ENCODE measurements at places on chromosomes 2 and 18.

GRCh38 chr2:130875935-130876334, 39.2 kb downstream of the ARHGEF4 start:
- DNase-seq: no peak

DNA sequence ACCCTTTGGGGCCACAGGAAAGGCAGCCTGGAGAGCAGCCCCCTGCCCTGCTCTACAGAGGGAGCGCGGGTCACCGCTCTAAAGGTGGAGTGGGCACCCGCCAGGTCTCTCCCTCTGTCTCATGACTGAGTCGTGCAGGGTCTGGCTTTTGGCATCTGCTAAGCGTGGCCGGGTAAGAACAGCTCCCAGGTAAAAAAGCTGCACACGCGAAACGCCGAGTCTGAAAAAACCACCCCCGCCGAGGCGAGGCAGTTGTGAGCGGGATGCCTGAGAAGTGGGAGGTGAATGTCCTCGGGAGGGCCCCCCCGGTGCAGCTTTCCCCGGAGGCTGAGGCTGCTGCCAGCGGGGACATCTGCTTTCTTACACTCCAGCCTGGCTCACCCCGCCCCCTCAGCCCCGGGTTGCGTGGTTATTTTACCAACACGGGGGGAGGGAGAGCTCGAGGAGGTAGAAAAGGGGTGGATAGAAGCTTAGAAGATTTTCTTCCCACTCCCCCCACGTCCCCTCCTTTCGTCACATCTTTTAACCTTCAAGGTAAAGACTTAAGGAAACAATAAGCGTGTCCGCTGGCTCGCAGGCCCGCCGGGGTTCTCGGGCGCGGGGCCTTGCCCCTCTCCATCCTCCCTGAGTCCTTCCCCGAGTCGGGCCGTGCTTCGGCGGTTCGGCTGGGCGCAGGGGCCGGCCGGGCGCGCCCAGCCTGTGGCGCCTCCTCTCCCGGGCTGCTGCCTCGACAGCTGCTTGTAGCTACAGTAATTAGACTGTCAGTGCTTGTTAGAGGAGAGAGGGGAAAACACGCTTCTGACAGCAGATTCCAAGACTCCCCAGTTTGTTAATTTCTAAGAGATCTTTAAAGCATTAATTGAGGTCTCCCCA, 70.6 kb upstream of the PSMD14 start:
- peak; percentile 69 for DNase-seq

DNA sequence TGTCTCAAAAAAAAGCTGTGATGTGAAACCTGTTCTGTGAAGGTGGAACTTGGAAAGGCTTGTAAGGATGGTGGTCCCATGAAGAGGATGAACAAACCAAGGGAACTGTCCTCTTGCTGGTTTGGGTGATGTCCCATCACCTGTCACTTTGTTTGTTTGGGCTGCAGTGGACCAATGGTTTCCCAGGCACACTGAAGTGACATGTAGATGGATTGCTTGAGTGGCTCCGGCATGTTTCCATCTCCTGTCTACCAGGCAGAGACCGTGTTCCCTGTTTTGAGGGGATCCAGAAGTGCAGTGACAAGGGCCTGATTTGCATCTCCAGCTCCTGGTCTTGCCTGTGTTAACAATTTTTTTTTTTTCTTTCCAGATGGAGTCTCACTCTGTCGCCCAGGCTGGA, 8.9 kb downstream of the NEDD4L start:
- no peak for DNase-seq

GRCh38 chr18:62183578-62184195, 3.2 kb downstream of the PIGN start:
- DNase-seq: peak; percentile 41

GRCh38 chr18:22550366-22550765, 132.7 kb upstream of the CTAGE1 start:
- no peak for DNase-seq

- peak; percentile 44 for DNase-seq
Observed at GRCh38 chr18:50726960-50727589, 92.7 kb downstream of the MRO start.

GRCh38 chr2:179622112-179622511, 239.3 kb downstream of the ZNF385B start:
- no peak for DNase-seq

GRCh38 chr18:5914016-5914415, 18.7 kb upstream of the TMEM200C start:
- DNase-seq: no peak

- no peak for DNase-seq
Observed at GRCh38 chr18:54203914-54204313, 20.6 kb downstream of the MBD2 start.

GRCh38 chr2:202026507-202026906, 7.1 kb upstream of the FZD7 start:
- no peak for DNase-seq

DNA sequence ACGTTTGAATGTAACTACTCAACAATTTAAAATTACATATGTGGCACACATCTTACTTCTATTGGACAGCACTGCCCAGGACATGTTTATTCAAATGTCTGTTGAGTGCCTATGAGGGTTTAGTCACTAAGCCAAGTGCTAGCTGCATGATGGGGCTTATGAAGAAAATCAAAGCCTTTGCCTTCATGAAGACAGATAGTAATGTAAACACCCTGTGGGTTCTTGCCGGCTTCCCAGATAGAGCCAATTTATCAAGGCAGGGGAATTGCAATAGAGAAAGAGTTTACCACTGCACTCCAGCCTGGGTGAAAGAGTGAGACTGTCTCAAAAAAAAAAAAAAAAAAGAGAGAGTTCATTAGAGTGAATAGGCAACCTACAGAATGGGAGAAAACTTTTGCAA, 43.7 kb upstream of the NEB start:
- no peak for DNase-seq

DNA sequence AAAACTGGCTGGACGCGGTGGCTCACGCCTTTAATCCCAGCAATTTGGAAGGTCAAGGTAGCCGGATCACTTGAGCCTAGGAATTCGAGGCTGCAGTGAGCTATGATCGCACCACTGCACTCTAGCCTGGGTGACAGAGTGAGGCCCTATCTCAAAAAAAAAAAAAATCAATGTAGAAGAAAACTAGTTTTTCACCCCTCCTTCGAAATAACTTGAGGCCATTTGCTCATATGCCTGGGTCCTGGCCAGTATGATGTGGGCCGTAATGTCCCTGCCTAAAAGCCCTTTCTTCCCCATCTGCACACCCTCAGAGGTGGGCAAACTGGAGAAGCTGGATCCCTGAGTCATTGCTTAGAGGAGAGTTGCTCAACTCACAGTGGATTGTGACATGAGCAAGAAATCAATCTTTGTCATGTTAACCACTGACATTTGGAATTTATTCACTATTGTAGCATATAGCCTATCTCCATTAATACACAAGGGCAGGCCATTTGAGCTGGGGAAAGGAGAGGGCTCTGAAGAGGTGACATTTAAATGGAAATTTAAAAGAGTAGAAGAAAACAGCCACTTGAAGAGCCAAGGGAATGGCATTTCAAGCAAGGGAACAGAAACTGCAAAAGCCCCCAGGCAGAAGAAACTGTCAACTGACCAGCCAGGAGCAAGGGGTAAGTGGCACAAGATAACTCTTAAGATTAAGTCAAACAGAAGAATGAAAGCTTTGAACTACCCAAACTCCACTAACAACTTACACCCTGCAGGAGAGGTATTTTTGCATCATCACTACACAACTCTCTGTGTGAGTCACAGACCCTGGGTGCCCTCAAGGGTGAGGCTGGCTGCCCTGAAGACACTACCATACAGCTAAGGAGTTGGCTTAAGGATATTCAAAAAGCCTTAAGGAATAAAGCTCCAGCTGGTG, 7.6 kb upstream of the METTL21A start:
- no peak for DNase-seq

DNA sequence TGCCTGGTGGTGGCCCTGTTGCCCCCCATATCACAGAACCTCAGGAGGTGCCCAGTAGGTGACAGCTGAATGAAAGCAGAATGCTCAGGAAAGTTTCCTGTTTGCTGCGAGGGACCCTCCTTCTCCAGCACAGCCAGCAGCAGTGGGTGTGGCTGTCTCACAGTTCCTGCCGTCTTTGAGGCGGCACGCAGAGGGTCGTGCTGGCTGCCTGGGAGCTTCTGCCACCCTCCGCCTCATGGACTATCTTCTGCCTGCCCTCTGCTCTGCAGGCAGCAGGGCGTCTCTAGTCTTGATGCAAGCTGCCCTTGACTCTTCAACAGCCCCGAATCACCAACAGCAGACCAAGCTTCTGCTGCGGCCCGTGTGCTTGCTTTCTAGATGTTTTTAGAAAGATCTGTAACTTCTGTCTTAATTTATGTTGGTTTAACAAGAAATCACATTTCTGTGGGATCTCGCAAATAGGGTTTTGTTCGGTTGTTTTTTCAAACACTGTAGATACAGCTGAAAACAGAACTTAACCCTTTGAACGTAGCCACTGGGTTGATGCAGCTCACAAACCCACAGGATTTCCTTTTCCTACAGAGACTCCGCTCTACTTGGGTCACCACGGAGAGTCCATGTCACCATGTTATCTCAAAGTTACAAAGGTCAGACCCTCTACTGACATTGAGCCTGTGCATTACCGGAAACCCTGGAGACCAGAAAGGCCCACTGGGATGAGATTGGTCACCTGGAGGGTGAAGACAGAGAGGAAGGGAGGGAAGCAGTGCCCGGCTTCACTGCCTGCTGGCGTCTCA, 144.9 kb downstream of the ACOXL start:
- DNase-seq: no peak

GRCh38 chr2:106137731-106138521, 56.2 kb downstream of the UXS1 start:
- no peak for DNase-seq

- DNase-seq: peak; percentile 20
Observed at GRCh38 chr2:246489-247144, 17.2 kb downstream of the SH3YL1 start.

GRCh38 chr18:48934723-48935432, 15.9 kb downstream of the SMAD7 start:
- DNase-seq: no peak

DNA sequence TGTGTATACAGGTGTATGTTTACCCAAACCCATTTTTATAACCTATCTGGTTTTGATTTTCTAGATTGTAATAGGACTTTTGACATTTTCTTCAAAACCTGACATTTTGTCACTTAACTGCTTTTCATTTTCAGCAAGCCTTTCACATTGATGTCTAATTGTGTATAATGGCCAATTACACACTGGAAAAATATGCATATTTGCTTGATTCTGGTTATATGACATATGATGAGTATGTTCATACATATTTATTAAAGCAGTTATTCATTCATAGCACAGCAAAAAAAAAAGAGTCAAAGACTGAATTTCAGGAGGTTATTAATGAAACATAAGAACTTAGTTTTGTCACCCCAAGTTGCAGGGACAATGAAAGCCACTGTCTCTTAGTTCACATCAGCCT, 307.7 kb upstream of the TNP1 start:
- no peak for DNase-seq

DNA sequence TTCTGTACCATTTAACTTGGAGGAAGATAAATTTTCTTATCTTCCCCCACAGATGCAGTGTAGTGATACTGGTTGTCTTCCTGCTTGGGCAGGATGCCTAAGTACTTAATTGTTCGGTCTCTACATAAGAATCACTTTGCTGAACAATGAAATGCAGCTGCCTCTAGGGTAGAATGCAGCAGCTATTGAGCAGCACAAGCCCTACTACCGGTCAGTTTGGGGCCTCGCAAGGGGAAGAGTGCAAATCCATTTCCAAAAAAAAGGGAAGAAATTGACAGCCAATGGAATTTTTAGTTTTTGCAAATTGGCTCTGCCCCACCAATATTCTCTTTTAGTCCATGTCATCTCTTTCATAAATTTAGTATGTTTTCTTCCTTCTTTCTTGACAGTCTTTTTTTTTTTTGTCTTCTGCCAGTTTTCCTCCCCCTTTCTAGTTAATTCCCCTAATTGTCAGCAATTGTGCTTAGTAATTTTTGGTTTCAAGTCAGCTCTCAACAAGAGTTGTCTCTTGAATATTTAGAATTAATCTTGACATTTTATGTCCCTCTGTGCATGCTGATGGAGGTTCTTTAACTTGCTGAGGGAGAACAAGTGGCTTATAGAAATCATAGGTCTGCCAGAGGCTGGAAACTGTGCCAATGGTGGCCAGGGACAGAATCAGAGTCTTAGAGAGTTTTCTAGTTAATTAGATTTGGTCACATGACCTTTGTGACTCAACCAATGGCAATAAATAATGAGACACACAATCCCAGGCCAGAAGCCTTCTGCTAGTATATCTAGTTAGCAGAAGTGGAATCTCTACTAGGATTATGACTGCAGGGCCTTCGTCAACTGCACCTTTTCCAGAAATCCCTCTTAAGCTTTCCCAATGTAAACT, 270.0 kb downstream of the CTNNA2 start:
- DNase-seq: no peak

DNA sequence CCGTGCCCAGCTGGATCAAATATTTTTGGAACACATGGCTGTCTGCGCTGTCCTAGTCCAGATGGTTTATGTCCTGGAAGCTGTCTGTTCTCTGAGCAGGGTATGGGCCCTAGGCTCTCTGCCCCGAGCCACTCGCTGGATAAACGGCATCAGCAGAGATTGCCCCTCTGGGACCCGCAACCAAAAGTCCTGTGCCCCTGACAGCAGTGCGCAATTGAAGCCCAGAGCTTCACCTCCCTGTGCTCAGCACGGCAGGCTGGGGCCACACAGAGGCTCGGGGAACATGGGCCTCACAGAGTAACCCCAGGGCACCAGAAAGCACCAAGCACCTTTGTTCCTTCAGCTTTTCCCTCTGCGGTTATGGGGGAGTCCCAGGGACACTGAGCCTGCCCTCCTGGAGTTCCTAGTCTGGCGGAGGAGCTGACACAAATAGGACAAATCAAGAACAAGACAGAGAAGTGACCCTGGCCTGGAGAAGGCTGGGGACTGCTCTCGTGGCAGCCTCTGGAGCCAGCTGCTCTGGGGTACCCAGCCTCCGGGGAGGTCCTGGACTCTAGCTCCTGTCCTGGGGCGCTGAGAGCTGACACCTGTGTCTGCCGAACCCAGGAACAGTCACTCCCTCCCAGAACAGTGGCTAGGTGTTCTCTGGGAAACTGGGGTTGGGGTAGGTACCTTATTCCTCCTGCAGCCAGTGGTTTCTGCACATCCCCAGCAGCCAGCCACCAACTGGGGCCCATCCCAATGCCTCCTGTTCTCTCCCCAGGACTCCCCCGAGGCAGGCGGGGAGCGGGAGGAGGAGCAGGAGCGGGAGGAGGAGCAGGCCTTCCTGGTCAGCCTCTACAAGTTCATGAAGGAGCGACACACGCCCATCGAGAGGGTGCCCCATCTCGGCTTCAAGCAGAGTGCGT, 12.3 kb downstream of the ARID5A start:
- DNase-seq: no peak

DNA sequence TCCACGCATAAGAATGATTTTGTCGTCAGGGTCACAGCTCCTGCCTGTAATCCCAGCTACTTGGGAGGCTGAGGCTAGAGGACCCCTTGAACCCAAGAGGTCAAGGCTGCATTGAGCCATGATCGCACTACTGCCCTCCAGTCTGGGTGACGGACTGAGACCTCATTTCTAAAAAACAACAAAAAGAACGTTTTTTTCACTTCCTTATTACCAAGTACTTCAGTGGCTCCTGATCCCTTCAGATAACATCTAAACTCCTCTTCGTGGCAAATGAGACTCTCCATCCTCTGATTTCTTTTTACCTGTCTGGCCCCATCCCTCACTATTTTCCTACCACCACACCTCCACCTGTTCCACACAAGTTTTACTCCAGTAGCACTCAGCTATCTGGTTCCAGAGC, 105.4 kb upstream of the TLK1 start:
- DNase-seq: no peak

- no peak for DNase-seq
Observed at GRCh38 chr18:25595274-25596060, 243.5 kb upstream of the ZNF521 start.

GRCh38 chr2:109421101-109421500, 192.7 kb downstream of the SEPTIN10 start:
- DNase-seq: no peak

Measured in nucleus accumbens (tissue), 56 donors.